ENCODE measurements at places on chromosomes 16 and 17. TPM values are rescaled to one million over a fixed set of nuclear protein-coding genes. Genes with fewer than 3 reads are reported as not detected.

KRT28 gene
- not detected for polyA plus RNA-seq

KLHL10 gene
- polyA plus RNA-seq = 0.21 TPM

C16orf74 gene
- 35.3 TPM for polyA plus RNA-seq

GRCh38 chr16:67910158-67910557 lies 17.1 kb downstream of the PSKH1 start:
- DNase-seq = no peak

GRCh38 chr17:79991924-79992648 lies 43.6 kb downstream of the TBC1D16 start:
- no peak for DNase-seq

DNA sequence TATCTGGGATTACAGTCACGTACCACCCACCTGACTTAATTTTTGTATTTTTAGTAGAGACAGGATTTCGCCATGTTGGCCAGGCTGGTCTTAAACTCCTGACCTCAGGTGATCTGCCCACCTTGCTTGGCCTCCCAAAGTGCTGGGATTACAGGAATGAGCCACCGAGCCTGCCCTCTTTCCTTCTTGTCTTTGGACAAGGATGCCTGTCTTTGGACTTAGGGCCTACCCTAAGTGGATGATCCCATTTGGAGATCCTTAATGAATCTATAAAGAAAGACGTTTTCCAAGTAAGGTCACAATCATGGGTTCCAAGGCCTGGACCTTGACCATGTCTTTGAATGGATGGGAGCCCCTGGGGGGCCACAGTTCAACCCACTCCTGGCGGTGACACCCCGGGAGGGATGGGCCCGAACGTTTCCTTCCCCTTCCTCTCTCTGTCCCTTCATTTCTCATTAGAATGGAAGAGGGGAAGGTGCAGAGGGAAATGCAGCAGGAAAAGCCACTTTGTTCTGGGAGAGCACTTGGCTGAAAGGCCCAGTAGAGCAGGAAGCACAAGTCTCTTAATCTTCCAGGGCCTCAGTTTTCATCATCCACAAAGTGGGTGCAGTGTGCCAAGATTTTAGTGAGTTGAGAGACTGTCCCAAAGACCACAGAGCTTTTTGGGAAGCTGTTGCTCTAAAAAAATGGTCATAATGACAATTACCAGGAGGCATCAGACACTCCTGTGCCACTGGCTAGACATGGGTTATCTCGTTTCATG lies 353.3 kb downstream of the SEC14L1 start:
- DNase-seq = no peak

GRCh38 chr16:11551842-11552241 lies 34.9 kb downstream of the LITAF start:
- DNase-seq = no peak

GRCh38 chr17:44608727-44609435 lies 47.4 kb upstream of the MEIOC start:
- DNase-seq = no peak
